ENCODE measurements at places on chromosomes 6 and 20. TPM values are rescaled to one million over a fixed set of nuclear protein-coding genes. Genes with fewer than 3 reads are reported as not detected.

Gene BMP2
- 0.33 TPM for total RNA-seq

Gene PNLDC1
- 0.05 TPM for total RNA-seq

Gene PPDPF
- 282 TPM for total RNA-seq

Gene IMPG1
- not detected for total RNA-seq

Gene SLCO4A1
- 10.3 TPM for total RNA-seq

Gene ESR1
- not detected for total RNA-seq

Gene PRKN
- not detected for total RNA-seq

Gene TRAPPC3L
- not detected for total RNA-seq

Gene LGSN
- 1.9 TPM for total RNA-seq

Gene IER3
- total RNA-seq, result 39.2 TPM

Gene LST1
- not detected for total RNA-seq

Gene PBOV1
- total RNA-seq, result not detected

Gene CD93
- not detected for total RNA-seq

Gene FAM83B
- total RNA-seq, result 0.03 TPM

Gene LBP
- 1.1 TPM for total RNA-seq

Gene LTA
- 0.10 TPM for total RNA-seq

Gene GNL1
- 27.1 TPM for total RNA-seq

Gene TFAP2A
- 10.1 TPM for total RNA-seq

Gene GSTA3
- not detected for total RNA-seq

Gene GMDS
- total RNA-seq, result 8.8 TPM

Gene GABBR1
- 2.4 TPM for total RNA-seq

Measured in A549 treated with dexamethasone at 1 μM for 4 hours (cell line).